ENCODE measurements at places on chromosomes 13 and 19.
A peak's percentile ranks its signal among the peaks of the same experiment; 100 is the strongest.

- no peak for DNase-seq
Observed at GRCh38 chr19:28685802-28686201, 527.1 kb downstream of the UQCRFS1 start.

- DNase-seq: peak; percentile 34
Observed at GRCh38 chr13:24605923-24606372, 74.3 kb upstream of the ATP12A start.

GRCh38 chr13:91154558-91155353 lies 192.7 kb upstream of the MIR17HG start:
- DNase-seq: no peak

GRCh38 chr19:8257052-8257443 lies 47.9 kb downstream of the CERS4 start:
- DNase-seq: no peak

GRCh38 chr13:19985219-19985556 lies 26.7 kb downstream of the ZMYM2 start:
- no peak for DNase-seq

DNA sequence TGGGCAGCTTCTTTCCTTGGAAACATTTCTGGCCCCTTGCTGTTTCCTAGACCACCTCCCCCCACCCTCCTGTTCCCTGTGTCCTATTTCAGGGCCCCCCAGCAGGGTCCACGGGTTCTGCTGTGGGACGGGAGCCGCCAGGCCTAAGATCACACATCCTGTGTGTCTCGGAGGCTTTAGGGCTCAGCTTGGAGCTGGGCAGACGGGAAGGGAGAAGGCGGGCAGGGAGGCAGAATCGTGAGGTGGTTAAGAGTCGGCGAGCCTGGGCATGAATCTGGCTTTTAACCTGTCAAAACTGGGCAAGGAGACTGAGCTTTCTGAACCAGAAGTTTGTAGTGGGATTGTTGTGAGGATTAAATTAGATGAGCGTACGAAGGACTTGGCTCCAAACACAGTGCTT lies 4.8 kb downstream of the KCNC3 start:
- DNase-seq: no peak

- no peak for DNase-seq
Observed at GRCh38 chr13:30034458-30034795, 184.0 kb upstream of the UBL3 start.

GRCh38 chr13:106772006-106772601 lies 204.2 kb upstream of the ARGLU1 start:
- no peak for DNase-seq

- no peak for DNase-seq
Observed at GRCh38 chr13:98406427-98406826, 170.5 kb downstream of the STK24 start.

DNA sequence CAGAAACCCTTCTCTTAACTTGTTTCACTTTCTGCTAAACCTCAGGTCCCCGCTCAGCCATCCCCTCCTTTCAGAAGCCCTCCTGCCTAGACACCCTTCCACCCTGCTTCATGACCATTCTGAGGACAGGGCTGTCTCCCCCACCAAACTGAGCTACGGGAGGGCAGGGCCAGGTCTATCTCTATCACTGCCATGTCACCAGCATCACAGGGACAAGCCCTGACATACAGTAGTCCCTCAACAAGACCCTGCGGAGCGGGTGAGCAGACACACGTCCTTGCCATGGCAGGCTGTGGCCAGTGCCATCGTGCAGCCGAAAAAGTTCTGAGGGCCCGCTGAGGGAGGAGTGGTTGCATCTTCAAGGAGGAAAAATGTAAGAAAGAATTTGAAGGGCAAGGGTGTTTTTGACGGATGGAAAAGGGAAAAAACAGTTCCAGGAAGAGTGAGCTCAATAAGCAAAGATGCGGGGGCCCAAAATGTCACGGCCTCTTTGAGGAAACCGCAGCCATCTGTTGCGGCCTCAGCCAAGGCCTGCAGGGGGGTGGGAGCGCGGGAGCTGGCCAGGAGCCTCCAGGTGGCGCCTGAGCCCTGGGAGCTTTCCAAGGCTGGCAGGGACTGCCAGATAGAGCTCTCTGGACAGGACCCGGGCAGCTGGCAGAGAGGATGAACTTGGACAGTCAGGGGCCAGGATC lies 8.1 kb downstream of the PTGIR start:
- peak; percentile 86 for DNase-seq

GRCh38 chr19:48844472-48844871 lies 8.2 kb upstream of the HSD17B14 start:
- peak; percentile 67 for DNase-seq

DNA sequence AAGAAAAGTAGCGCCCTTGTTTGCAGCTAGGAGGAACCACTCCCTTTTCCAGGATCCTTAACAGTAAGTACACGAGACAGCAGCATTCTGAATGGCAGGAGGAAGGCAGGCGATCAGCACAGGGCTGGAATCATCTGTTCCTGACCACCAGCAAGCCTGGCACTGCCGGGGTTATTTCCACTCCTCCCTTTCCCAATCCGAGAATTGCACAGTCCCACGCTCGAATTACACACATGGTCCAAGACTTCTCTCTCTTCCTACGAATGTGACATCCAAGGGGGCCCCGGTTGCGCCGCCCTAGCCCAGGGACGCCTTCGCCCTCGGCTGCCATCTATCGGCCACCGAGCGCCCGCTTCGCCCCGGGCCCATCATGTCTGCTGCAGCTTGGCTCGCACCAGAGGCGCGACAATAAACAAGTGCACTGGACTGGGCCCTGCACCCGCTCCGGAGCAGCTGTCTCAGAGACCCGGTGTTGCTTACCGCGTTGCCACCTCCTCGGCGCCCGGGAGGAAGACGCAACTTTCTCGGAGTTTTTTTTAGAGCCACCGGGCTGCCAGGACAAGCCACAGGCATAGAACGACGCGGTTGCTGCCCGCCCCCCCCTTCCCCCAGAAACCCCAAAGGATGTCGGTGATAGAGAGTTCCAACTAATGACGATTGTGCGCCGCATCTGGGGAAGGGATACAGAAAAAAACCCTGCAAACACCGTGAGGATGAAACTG lies at the start of gene SLITRK5:
SLITRK5 (plus strand) TSS at position 341 of the 722 bp plus-strand sequence. CDS start 4,018 bp downstream, outside the sequence.
- DNase-seq: no peak

GRCh38 chr19:19409631-19410030 lies 4.2 kb downstream of the GATAD2A start:
- DNase-seq: no peak

DNA sequence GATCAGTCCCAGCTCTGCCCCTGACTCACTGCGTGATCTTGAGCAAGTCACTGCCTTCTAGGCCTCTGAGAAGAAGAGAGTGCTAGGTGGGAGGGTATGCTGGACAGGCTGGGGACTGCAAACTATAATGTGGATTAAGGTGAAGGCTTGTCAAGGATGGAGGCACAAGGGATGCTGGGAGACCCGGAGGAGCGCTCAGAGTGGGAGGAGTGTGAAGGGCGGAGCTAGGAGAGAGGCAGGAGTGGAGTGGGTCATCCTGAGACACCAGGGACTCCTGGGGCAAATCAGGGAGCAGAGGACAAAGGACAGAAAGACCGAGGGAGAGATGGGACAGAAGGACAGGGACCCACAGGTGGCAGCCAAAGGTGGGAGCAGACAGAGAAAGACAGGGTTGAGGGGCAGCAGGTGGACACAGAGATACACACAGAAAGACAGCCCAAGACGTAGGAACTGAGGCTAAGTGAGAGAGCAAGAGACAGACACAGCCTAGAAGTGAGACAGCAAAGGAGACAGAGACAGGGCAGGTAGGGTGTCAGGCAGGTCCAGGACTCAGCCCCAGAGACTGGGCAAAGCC lies 2.6 kb downstream of the GRIK5 start:
- DNase-seq: no peak

DNA sequence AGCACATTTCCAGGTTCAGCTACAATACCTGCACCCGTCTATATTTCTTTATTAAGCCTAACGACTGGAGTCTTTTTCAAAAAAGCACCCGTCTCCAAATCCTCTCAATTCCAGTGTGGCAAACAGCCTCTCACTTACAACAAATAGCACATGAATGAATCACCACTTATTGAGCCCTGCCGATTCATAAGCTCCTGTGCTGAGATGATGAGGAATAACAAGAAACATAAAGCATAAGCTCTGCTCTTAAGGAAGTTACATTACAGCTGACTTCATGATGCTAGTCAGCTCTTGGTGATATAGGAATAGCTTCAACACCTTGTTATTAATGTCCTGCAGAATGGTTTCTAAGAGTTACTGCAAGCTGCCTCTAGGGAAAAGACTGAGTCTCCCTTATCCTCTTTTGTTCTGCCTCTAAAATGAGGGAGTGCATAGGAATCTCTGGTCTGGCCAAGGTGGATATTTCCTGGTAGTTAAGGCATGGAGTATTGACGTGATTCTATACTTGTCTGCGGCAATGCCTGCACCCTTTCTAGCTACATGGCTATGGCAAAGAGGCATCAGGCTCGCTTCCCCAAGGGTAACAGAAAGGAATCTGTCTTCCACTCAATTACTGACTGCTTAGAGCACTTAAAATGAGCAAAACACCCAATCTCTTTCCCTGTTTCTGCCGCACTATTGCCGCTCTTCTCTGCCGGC lies 195.7 kb downstream of the KLF12 start:
- peak; percentile 57 for DNase-seq

DNA sequence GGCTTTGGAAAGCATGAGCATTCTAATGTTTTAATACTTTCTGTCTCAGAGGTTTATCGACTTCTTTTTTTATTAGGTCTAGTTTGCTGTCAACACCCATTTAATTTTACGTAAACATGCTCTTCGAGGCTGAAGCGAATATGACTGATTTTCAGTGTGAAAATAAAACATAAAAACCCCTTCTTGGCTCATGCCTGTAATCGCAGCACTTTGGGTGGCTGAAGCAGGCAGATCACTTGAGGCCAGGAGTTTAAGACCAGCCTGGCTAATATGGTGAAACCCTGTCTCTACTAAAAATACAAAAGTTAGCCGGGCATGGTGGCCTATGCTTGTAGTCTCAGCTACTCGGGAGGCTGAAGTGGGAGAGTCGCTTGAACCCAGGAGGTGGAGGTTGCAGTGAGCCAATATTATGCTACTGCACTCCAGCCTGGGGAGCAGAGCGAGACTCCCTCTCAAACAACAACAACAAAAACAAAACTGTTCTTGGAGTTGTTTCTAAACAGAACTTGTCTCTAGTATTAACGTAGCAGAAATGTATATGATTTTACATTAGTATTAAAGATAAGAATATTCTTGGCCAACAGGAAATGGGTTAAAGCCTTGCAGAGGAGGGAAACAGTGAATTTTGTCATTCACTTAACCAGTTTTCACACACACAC lies 7.1 kb upstream of the IGFL3 start:
- no peak for DNase-seq

- no peak for DNase-seq
Observed at GRCh38 chr19:18149596-18149975, 3.4 kb upstream of the PIK3R2 start.

GRCh38 chr13:99200432-99201167 lies at the start of gene UBAC2:
TSS of gene UBAC2 (plus strand) at chr13:99200854. CDS start at chr13:99200909, 55 bp downstream.
- peak; percentile 99 for DNase-seq

DNA sequence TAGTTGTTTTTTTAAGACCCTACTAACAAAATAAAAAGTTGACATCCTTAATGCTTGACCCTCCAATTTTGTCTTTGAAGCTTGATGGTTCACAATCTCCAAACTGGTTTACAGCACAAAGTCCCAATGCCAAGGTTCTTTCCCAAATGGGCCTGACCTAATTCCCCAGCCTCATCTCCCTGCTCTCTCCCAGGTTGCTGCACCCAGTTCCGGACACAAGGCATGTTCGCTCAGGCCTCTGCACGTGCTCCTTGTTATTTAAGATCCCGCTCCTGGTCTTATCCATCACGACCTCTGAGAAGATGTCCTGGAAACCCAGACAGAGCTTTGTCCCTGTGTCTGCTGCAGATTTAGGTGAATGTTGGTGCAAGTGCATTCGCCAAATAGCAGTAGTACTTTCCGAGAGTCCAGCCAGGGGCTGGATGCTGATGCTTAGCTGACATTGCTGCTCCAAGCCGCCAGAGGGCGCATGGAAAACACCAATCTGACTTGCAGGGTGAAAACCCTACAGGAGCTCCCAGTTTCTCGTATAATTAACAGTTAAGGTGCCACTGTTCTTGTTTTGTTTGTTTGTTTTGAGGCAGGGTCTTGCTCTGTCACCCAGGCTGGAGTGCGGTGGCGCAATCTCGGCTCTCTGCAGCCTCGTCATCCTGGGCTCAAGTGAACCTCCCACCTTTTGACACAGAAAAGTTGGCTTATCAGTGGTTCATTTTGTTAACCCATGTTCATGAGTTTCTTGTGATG lies 18.5 kb downstream of the LYPD3 start:
- peak; percentile 95 for DNase-seq

- no peak for DNase-seq
Observed at GRCh38 chr13:113654175-113654560, 3.8 kb downstream of the ATP4B start.

DNA sequence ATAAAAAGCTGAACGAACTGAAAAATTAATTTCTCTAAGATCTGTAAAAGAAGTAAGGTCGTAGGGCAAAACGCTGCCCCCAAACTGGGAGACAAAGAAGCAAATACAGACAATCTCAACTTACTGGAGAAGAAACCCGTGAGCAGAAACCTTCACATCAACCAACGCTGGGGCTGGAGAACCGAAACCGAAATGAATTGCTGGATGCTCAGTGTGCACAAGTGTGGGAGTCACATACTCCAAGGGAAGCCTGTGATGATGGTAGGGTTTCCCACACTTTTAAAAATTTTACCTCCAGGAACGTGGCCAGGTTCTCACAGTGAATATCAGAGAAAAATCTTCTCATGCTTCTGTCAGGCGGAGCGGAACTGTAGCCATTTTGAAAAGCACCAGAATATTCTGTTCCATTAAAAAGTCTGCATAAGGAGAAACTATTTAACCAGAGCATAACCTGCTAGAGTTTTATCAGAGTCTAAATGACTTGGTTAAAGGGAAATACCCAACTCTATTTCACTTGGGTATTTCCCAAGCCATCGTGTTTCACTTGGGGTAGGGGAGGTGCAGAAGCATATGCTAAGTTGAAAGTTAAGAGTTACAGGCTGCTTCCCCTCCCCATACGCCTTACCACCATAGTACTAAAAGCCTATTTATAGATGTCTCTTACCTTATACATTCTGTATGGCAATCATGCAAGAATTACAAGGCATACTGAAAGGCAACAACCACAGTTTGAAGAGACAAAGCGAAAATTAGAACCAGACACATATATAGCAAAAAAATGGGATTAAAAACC lies 110.5 kb upstream of the SLITRK1 start:
- DNase-seq: no peak

DNA sequence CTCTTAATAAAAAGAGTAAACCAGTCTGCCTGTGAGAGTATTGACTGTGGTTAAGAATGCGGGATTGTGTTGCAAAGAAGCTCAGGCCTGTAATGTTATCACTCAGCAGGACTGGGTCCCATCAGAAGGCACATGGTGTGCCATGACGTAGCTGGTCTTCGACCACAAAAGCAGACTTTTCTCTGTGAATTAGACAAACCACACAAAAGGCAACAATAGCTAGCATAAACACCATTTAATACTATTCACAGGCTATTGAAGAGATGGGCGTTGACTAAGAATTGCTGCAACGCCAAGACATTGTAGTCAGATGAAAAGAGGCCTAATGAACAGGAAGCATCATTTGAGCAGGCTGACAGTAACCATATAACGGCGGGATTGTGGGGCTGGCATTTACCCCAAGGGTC lies 235.6 kb upstream of the SOX21 start:
- DNase-seq: no peak

GRCh38 chr13:55361141-55361540 lies 1779.6 kb upstream of the PRR20A start:
- DNase-seq: no peak

Data from HT-29 (cell line).